ENCODE measurements at places on chromosomes 2 and 18.

DNA sequence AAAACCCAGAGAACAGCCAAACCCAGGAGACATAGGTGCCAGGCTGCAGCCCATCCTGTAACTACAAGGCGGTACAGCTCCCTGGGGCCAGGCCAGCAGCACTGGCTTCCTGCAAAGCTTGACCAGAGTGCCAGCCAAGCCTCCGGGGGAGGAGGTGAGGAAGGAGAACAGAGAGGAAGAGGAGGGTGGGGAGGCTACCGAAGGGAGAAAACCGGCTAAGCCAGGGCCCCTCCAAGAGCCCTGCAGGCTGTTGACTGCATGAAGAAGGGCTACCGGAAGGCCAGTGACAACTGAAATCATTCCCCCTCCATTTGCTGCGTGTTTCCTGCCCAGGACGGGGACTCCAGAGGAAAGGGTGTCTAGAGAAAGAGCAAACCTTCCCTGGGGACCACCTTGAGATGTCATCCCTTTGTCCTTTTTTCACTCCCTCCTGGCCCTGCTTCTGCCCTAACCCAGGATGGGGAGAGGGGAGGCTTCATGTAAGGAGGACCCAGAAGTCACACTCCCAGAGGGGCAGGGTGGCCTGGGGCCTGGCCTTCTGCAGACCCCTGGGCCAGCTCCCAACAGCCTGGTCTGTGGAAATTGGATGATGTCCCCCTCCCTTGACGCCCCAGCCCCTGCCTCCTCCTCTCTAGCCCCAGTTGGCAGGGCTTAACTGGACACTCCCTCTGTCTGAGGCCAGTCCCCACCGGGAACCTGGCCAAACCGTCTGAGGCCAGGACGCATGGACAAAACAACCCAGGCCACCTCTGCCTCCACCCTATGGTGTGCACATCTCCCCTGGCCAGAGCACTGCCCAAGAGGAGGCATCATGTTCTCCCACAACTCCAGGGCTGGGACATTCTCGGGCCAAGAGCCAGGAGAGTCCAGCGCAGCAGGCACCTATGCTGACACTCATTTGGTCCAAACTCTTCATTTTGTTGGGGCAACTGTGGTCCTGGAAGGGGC lies 207.8 kb downstream of the CYP26B1 start:
- no peak for DNase-seq

DNA sequence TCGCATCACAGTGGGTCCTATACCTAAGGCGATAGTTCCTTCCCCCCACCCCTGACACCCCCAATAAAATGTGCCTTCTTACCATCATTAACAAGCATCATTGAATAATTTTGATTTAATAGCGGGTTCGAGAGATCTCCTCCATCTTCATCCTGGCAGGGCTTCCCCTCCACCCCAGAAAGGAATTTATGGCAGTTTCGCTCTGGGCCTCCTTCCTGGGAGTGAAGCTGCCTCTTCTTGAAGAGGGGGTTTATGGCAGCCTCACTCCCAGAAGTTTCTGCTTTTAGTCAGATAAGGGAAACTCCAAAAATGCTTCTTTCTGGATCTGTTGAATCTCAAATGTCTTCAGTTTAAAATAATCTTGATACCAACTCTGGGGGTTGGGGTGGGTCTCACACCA lies 45.7 kb downstream of the RRM2 start:
- no peak for DNase-seq

GRCh38 chr2:236576087-236576486 lies 6.5 kb downstream of the ACKR3 start:
- DNase-seq: no peak

DNA sequence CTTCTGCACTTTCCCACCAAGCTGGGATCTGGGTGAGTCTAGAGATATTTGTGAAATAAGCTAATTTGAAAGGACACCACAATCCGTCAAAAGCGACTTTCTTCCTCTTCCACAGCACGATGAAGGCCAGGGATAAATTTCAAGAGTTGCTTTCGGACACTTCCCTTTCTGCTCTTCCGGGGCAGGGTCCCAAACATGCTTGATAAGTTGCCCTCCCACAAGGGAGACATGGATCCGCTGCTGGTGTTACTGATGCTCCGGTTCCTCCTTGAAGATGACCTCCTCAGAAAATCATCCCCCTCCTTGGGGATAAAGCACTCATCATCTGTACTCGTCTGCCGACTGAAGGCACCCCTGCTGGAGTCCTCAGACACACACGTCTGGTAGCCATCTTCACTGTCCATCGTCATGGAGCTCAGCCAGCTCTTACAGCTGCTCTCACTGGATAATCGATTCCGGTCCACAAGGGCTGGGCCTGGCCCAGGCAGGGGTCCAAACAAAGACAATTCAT lies 28.2 kb downstream of the CYTIP start:
- DNase-seq: no peak

DNA sequence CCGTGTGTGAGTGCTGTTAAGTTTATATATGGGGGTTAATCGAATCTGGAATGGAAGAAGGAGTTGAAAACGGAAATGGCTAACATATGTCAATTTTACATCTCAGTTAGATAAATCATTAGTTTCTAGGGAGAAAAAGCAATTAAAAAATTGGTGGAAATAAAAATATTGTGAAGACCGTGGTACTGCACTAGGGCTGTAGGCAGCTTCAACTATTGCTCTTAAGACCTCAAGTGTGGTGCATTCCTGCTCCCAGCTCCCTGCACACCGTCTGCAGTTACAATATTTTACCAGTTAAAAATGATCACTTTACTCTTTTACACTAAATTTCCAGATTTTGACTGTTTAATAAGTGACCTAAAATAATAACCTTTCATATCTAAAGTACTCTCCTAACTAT lies 977.3 kb upstream of the POU3F3 start:
- DNase-seq: no peak

- peak; percentile 62 for DNase-seq
Measured at GRCh38 chr18:58605027-58606020, 23.6 kb downstream of the ALPK2 start.

- DNase-seq: no peak
Measured at GRCh38 chr2:183532514-183532913, 408.3 kb downstream of the NUP35 start.

DNA sequence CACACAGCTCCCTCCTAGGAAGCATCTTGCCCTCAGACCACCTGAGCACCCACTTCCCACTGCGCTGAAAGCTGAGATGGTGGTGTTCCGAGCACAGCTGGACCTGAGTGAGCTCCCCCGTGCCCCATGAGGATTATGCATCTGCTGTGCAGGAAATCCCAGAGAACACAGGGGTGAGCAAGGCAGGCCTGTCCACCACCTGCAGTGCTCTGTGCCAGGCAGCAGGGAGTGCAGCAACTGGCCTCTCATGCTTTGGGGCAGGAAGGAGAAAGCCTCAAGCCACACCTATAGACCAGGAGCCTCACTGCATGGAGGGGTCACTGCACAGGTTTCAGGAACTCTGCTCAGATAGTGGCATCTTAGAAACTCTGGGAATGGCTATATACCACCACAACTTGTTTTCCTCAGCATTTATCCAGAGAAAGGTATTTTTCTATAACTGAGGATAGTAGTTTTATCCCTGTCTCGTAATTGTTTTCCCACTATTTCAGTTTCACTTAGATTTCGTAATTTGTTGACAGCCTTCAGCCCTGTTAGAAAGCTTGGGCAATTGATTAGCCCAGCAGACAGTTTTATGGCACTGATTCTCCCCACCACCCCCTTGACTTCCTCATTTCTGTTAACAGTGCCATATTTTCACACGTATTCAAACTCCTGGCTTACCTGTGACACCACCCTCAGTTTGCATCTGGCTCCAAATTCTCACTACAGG lies 144.3 kb upstream of the DAPL1 start:
- DNase-seq: no peak

- no peak for DNase-seq
Measured at GRCh38 chr2:239159476-239159911, 241.3 kb downstream of the HDAC4 start.

GRCh38 chr2:199979398-199979797 lies 24.0 kb downstream of the MAIP1 start:
- no peak for DNase-seq

GRCh38 chr2:58101500-58101899 lies 54.9 kb downstream of the VRK2 start:
- no peak for DNase-seq

- DNase-seq: no peak
Measured at GRCh38 chr2:122758967-122759366, 1003.5 kb downstream of the TSN start.

DNA sequence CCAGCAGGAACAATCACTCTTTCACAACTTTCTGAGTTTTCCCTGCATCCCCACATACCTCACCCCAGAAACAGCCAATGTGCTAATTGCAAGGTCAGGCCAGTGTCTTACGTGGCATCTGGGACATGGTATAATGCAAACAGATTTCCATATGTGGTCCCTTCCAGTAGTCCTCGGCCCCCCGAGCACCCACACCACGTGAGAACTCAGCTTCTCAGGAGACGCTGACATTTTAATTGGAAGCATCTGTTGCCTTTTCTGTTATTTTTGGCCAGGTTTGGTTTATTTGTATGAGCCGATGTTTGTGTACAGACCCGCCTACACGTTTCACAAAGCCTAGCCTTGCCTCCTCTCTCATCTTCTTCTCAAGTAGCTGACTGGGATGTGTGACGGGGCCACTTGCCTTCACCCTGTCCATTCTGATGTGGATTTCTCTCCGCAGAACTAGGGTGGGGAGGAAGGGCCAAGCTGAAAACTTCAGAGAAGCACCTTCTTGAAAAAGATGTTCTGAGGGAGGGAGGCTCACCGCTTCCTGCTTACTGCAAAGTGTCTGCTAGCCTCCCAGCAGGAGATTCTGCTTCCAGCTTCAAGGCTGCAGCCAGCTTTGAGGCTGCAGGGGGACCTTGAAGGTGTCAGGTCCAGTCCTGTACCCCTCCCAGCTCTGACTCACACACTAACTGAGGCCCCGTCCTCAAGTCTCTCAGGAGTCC lies 109.6 kb upstream of the SLC14A2 start:
- no peak for DNase-seq

DNA sequence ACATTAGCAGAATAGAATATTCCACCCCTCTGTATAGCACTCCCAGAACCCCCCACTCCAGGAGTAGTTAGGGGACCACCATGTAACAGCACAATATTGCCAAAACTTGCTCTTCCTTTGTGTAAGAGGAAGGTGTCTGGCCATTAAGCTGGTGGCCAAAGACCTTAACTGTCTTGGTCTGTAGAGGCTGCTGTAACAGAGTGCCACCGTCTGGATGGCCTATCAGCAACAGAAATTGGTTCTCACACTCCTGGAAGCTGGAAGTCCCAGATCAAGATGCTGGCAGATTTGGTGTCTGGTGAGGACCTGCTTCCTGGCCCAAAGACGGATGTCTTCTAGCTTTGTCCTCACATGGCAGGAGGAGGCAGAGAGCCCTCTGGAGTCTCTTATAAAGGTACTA lies 61.6 kb upstream of the TGFA start:
- DNase-seq: no peak

DNA sequence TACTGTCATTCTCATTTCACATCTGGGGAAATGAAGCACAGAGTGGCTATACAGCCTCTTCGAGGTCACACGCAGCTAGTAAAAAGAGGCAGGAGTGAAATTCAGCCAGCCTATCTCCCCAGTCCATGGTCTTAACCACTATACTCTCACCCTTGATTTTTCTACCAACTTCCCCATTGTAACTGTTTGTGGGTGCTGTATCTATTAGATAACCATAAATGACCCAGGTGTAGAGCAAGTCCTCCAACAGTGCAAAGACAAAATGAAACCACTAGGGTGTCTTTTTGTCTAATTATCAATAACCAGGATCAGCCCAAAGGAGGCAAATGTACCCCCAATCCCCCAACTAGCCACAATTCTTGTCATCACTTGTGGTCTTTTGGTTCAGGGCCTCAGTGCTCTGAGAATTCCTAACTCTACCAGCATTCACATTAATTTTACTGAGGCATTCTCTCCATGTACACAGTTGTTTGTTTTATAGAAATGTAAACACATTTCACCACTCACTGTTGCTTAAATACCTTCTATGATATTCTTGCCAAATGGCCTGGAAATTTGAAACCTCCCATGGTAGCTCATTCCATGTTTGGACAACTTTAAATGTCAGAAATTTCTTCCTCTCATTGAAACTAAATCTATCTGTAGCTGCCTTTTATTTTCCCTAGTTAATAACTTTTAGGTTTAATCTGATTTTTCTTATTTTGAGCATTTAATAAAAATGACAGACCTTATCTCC lies 58.7 kb downstream of the SLC40A1 start:
- DNase-seq: no peak

DNA sequence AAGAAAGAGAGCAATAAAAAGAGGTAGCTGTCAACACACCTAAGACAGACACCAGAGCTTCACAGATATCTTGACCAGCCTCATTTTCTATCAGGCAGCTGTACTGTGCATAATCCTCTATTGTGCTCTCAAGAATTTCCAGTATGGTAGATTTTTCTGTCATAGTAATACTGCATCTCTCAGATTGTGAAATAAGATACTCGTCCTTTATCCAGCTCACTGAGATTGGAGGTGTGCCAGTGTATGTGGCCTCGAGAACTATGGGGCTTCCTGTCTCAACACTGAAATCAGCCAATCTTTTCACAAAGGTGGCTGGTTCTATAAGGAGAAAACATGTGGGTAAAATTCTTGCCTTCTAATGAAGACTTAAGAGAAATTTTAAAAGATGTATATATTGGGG lies 88.9 kb downstream of the TTN start:
- no peak for DNase-seq

- DNase-seq: no peak
Measured at GRCh38 chr2:138018866-138019688, 54.8 kb downstream of the HNMT start.

- no peak for DNase-seq
Measured at GRCh38 chr2:236939721-236940231, 145.9 kb upstream of the COPS8 start.

DNA sequence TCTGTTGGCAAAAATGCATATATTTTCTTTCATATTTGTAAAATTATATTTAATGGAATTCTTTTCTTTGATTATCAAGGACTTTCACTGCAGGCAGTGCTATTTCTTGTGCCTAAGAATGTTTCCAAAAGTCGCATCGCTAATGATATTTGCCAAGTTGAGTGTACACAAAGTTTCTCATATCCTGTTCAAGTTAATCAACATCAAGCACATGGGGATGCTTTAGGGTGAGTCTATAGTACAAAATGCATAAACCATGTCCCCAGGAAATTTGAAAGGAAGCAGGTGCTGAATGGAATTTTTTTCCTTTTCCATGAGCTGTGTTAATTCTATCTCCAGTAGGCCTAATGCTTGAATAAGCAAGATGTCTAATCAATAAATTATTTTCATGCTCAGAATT lies 129.7 kb downstream of the GALNT1 start:
- DNase-seq: no peak

GRCh38 chr18:79680100-79680879 lies 687 bp downstream of the CTDP1 start:
- peak; percentile 38 for DNase-seq

DNA sequence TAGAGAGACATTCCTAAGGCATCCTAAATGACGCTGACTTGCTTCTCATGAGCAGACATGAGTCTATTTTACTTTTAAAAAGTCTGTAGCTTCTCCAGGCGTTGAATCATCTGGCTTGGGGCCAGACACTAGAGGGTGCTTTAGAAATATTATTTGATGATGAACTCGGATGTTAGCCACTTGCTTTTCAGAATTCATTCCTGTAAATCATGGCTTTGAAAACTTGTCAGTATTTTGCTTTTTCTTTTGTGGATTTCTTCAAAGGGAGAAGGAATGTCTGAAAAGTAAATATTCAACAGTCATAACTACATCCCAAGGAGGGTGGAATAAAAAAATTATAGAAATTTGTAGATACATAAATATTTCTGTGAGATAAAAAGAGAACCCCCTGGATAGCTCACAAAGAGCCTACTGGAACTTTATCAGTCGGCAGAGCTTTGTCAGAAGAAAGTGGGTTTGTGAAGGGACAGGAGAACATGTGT lies 370.8 kb downstream of the OSR1 start:
- DNase-seq: peak; percentile 93
